ENCODE measurements at places on chromosomes 12 and 14.
A peak's percentile ranks its signal among the peaks of the same experiment; 100 is the strongest.

DNA sequence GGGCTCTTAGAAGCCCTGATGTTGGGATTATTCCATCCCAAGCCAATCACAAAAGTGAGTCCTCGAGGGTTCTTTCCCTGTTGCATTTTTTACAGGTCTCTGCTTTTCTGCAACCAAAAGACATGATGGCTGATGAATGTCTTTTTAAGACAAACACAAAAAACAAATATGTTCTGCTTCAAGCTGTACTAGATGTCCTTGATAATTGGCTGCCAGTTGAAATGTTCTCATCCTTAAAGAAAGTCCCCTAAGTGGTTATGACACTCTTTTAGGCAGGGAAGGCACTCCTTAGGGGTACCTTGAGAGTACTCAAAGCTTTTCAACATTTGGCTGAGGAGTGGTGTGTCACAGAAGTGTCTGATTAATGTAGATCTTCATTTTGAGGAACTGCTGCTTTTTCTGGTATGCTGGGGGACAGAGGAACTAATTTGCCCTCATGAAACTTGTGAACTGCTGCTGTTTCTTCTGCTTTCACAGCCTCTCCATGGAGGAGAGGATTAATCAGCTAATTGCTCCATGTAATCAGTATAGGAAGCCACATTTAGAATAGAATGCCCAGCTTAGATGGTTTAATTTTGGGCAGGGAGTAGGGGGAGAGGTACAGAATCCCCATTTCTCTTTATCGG lies 22.8 kb upstream of the IGF1 start:
- DNase-seq: no peak

- no peak for DNase-seq
Observed at GRCh38 chr12:10221846-10222245, 9.2 kb downstream of the GABARAPL1 start.

DNA sequence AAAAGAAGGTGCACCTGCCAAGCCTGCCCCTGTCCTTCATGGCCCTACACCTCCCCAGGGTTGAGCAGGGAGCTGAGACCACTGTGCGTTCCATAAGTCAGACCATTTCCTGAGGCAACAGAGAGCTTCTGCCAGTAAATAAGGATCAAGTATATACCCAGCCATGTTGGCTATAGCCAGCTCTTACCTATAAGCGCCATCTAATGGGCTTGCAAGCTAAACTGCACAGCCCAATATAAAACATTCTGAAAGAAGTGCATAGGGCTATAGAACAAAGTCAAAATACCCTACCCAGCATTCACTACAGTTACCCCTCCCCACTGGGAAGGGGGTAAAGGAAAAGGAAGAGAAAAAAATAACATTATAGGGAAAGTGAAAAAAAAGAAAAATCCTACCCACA lies 59.3 kb upstream of the SCAF11 start:
- no peak for DNase-seq

DNA sequence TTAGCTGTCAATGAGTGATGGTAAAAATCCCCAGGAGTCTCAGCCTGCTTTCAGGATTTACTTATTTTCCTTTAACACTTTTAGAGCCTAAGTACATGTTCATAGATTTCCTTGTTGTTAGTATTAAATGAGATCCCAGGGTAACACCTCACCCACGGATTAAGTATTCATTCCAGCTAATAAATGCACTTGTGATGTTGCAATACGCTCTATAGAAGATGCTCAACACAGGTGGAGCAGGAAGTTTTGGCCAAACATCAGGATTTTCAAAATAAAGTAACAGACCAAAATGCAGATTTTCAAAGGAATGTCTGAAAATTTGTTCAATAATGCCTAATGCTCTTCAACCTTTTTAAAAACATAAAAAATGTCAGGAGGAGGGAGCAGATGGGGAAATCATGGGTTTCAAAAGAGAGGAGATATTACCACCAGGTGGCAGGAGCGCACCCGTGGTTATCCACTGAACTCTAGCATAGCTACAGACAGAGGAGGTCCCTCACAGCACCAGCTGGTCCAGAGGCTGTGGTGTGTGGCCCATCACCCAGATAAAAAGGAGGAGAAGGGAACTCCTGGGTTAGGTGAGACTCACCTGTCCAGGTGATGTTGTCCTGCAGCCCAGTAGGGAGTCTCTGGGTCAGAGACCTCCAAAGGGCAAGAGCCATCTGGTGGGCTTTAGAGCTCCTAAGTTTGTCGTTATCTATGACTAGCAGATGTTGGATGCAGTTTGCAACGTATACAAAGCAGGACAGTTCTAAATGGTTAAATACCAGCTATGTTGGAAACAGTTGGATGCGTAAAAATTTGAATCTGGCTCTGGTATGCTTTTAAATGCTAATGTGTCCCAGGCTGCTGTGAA lies 1158.4 kb upstream of the TMEM132C start:
- peak; percentile 20 for DNase-seq

DNA sequence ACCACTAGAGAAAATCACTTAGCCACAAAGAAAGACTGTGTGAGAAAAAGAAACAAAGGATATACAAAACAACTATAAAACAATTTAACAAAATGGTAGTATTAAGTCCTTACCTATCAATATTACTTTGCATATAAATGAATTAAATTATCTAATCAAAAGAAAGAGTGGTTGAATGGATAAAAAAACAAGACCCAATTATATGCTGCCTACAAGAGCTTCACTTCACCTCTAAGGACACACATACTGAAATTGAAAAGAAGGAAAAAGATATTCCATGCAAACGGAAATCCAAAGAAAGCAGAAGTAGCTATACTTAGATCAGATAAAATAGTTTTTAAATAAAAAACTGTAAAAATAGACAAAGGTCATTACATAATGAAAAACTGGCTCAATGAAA lies 134.9 kb upstream of the CCDC196 start:
- no peak for DNase-seq
